ENCODE measurements at places on chromosomes 12 and 14.

DNA sequence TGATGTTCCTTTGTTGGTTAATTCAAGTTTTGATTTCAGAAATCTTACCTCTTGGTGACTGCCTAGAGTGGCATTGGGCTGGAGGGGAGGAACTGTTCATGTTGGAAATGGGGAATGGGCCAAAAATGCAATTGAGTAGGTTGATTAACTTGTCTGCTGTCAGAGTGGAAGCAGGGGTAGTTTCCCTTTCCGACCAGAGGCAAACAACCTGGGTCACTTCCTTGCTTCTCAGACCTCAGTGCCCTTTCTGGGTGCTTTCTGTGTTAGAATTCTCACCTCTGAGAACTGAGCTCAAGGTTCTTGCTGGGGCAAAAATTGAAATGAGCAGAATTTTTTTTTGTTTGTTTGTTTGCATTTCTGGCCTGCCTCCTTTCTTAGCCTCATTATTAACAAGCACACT is 2.3 kb upstream of the M6PR start:
- DNase-seq: no peak

DNA sequence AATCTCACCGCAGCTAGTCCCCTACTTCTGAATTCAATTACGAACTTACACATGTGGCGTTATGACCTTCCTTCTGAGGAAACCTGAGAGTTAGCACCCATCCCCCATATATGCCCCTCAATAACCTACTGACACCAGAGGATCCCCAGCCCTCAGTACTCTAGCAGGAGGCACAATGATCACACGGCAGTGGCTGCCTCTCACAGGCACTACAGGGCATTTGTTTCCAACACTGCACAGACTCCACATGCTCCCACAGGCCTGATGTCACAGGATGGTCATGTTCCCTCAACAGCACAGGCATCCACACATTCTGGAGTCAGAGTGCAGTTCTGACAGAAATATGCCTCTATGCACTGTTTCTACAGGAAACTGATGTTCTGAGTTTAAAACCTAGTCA is 17.4 kb downstream of the PPP1CC start:
- DNase-seq: no peak

DNA sequence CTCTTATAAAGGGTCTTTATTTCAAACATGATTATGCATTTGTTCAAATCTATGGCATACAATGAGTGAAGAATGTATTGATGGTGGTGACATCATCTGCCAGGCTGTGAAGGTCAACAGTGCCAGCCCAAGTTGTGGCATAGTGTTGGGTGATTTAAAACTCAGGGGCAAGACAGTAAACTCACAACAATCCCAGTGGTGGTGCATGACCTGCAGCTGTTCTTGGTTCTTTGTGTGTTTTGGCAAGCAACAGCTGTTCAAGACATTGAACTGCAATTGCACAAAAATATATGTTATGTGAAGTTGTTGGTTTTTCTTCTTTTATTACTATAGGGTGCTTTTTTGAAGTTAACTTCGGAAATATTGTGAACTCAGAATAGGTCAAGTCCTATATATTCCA is 851.6 kb downstream of the NRXN3 start:
- DNase-seq: no peak

GRCh38 chr14:22884738-22885523 is 1.9 kb downstream of the REM2 start:
- no peak for DNase-seq

GRCh38 chr14:51856792-51857296 is 3.6 kb upstream of the GNG2 start:
- no peak for DNase-seq

- peak; percentile 28 for DNase-seq
Observed at GRCh38 chr12:104930388-104931326, 27.4 kb downstream of the SLC41A2 start.

DNA sequence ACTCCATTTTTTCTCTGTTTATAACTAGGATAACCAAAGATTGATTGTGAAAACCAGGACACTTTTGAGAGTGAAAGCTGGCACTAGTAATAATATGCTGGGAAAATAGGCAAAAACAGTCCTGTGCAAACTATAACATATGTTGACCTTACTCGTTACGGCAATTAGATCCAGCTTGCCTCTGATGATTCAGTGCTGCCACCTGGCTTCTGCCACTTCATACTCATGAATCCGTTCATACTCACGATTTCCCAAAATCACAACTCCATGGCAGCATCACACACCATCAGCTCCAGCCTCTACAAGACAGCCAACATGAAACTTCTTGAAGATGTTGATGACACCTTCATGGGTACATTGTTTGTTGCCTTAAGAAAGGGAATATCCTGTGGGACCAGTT is 49.1 kb upstream of the CAND1 start:
- no peak for DNase-seq

DNA sequence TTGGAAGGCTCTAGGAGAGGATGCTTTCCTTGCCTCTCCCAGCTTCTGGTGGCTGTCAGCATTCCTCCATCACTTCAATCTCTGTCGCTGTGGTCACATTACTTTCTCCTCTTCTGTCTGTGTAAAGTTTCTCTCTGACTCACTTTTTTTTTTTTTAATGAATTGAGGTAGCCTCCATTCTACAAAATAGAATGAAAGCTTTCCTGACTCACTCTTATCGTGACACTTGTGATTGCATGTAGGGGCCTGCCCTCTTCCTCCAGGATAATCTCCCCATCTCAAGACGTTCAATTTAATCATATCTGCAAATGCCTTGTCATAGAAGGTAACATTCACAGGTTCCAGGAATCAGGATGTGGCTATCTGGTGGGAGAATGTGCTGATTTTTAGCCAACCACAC is 153.5 kb upstream of the HMGA2 start:
- DNase-seq: no peak

DNA sequence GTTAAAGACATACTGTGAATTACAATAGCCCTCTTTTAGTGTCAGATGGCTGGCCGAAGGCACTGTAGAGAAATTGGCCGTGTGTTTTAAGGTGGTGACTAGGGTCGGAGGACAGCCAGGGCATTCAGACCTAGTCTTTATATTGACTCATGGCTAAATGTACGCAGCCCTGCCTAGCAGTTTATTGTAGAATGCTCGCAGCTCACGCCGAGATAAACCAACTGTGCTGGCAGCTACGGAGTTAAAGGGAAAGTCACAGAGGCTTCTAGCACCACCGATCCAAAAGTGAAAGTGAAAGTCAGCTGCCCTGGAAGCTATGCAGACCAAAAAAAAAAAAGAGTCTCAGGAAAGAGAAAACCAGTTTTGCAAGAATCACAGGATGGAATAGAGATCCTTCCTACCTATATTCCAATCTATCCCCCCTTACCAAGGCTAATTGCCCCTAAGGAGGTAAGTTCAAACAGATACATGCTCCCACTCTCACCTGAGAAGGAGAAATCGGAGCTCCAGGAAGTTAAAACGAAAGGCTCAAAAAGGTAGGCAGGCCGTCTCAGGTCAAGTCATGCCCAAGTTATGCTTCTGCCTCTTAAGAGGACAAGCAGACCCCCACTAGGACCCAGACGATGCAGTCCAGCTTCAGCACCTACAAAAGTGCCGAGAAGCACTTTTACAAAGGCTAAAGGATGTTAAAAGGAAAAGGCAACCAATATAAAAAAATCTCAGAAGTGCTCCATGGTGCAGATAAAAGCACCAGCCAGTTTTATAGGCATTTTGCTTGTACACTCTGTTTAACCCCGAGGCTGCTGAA is 24.8 kb downstream of the KLRK1 start:
- DNase-seq: peak; percentile 43

- no peak for DNase-seq
Observed at GRCh38 chr12:15563663-15564062, 225.5 kb downstream of the EPS8 start.

GRCh38 chr12:109557805-109558204 is 15.5 kb downstream of the MMAB start:
- no peak for DNase-seq

- no peak for DNase-seq
Observed at GRCh38 chr12:104670439-104671408, 214.0 kb downstream of the CHST11 start.

GRCh38 chr12:46227616-46228015 is 41.2 kb downstream of the SLC38A1 start:
- DNase-seq: no peak

DNA sequence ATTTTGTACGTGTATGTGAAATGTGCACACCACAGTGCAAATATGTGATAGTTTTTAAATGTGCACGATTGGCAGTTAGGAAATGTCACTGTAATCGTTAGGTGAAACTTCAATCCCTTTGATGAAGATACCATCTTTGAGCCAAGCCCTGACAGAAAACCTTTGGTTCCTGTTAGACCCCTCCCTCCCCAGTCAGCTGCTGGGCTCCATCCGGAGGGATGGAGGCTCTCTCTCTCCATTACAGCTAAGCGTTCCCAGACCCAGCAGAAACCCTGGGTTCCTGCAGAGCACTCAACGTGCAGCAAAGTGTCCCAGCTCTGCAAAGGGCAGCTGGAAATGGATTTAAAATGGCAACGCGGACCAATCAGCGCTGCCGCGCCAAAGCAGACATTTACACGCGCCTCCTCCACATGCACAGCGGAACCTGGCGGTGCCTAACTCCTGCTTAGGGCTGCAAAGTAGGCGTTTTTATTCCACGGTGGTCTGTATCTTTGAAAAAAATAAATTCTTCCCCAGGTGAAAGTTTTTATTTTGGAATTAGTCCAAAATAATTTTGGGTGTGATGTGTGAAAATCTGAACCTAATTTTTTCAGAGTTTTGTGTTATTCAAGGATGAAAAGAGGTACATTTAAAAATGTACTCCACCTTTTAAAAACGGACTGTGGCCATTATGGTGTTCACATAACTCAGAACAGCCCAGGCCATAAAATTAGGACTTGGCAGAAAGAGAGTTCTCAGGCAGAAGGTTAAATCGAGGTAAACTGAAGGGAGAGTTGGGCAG is 1.4 kb upstream of the HMGA2 start:
- no peak for DNase-seq

GRCh38 chr14:80316441-80316840 is 105.1 kb upstream of the DIO2 start:
- no peak for DNase-seq

DNA sequence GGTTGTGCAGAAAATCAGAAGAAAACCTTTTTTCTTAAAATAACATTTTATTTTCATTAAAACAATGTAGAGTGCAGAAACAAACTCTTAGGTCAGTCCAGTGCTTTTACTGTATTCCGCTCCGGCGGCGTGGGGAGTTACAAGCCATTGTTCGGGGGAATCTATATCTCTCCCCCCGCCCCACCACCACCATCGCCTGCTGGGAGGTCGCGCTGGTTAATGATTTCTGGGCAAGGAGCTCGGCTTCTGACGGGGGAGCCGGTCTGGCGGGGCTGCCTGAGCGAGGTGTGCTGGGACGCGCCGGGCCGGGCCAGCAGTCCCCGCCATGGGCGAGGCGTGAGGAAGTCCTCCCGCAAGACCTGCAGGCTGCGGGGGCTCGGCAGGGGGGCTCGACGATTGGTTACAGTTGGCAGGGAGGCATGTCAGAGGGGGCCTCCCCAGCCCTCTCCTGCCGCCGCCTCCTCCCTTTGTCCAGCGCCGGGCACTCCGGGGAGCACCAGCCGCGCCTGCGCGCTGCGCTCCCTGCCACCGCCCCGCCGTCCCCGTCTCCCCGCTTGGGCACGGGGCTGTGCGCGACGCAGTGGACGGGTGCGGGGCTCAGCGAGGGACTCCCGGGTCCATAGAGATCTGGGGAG is 1.0 kb upstream of the DUSP6 start:
- peak; percentile 33 for DNase-seq

DNA sequence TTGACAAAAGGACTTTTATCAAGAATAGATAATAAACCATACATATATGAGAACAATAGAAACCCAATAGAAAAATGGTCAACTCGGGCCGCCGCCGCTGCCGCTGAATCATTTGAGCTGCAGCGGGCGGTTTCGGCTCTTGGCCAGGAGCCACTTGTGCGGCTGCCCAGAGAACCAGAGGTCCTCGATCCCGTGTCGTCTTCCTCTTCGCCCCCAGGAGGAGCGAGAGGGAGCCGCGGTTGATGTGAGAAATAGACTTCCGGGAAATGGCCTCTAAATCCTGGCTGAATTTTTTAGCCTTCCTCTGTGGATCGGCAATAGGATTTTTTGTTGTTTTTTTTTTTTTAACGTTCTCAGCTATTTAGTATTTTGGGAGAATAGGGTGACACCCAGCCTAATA is 44.8 kb downstream of the CPSF6 start:
- peak; percentile 11 for DNase-seq

GRCh38 chr12:46364777-46365580 is 7.6 kb downstream of the SLC38A2 start:
- DNase-seq: no peak

- no peak for DNase-seq
Observed at GRCh38 chr12:94498698-94499097, 39.0 kb upstream of the CEP83 start.

DNA sequence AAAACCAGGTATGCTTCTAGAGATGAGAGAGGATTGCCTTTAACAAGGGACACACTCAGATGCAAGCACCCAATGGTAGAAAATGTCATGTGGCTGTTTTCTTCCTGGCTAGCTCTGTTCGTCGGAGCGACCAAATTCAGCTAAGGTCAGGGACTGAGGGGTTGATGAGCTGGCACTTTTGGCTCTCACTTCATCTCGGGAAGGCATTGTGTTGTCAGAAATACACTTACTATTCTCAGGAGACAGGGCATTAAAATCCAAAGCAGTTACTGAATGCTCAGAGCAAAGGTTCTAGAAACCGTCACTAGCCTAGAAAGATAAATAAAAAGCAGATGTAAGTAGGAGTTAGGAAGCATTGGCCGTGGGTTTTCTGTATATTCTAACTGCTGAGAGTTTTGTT is 275.7 kb upstream of the SSTR1 start:
- no peak for DNase-seq

DNA sequence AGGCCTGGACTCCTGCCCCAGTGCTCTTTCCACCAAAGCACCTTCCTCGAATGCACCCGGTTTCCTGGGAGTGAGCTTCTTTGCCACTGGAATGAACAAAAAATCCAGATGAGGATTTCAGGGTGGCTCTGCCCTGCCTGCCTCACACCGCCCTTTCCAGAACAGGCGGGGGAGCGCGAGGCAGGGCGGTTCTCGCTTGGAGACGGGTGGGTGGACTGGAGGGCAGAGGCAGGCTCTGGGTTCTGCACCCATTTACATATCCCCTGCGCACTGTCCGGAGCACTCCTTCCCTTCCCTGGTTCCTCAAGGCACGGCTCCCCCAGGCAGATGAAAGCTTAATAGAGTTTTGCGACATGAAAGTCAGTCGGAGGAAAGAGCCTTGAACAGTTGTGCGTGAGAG is 69.7 kb upstream of the DLK1 start:
- no peak for DNase-seq

GRCh38 chr12:127024791-127025190 is 1242.2 kb upstream of the TMEM132C start:
- DNase-seq: no peak

Measured in stimulated activated CD4-positive, alpha-beta T cell treated with anti-CD3 and anti-CD28 coated beads, Interleukin-4, amount 100 ng/mL, for 48 hours (primary cell).